ENCODE measurements at places on chromosomes 6 and 20.

- peak; percentile 87 for ATAC-seq
Observed at GRCh38 chr6:116557893-116558292, 4.3 kb downstream of the CALHM4 start.

DNA sequence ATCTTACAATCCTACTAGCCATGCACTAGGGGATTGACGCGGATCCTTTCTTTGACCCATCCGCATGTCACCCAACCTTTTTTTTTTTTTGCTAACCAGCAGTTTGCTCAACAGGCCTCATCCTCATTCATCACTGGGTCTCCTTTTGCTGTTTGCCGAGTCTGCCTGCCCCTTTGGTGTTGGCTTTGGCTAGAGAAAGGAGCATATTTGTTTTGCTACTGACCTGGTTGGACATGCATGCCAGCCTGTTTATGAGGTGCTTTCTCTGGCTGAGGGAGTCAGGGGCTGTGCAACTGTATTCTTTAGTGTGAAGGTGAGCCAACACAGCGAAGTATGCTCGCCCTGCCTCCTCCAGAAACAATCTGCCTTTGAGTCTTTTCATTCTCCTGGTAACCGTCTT, 40.2 kb downstream of the E2F3 start:
- no peak for ATAC-seq

DNA sequence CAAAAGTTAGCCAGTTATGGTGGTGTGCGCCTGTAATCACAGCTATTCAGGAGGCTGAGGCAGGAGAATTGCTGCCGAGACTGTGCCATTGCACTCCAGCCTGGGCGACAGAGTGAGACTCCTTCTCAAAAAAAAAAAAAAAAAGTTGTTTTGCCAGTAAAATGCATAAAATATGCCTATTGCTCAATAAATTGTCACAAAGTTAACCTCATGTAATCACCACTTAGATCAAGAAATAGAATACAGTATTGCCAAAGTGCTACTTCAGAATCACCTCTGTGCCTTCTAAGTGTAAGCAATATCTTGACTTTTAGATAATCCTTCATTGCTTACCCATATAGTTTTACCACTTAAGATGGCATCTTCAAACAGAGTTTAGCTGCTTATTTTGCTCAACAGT, 80.7 kb downstream of the TRMT11 start:
- ATAC-seq, result no peak

DNA sequence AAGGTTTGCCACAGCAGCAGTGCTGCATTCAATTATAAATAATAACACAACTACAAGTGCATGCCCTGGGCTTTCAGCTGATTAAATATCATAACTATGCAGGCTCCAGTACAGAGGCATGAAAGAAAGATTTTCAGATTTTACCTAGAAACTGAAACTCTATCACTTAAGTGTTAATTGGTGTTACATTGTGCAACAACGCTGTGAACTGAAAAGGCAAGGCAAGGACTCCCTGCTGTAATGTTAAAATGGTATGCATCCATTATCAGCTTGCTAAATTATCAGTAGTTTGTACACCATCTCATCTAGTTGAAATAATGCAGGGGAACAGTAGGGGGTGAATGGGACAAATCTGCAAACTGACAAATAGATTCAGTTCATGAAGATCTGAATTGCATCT, 976.7 kb upstream of the MANEA start:
- ATAC-seq, result no peak

GRCh38 chr6:19028201-19028600, 641.1 kb downstream of the RNF144B start:
- no peak for ATAC-seq

GRCh38 chr6:158213925-158214674, 46.0 kb downstream of the GTF2H5 start:
- peak; percentile 100 for ATAC-seq

DNA sequence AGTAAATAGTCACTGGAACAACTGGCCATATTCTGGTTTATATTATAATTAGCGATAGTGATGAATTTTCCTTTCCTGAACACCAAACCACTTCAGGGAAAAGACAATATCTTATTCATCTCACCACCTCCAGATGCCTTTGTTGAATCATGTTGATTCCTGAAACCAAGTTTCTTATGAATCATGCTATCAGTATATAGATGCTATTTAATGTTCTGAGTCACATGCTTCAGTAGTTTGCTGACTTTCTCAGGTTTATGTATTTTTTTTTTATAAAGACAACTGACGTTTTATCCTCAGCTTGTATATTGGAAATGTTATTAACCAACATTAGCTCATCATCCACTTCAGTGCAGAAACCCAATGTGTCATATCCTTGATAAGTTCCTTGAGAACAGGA, 710.2 kb upstream of the POU3F2 start:
- ATAC-seq, result peak; percentile 51

- ATAC-seq, result no peak
Observed at GRCh38 chr6:163423696-163424095, 9.2 kb downstream of the QKI start.

GRCh38 chr6:150371356-150371755, 2.5 kb downstream of the IYD start:
- no peak for ATAC-seq

Data from SK-N-SH treated with all-trans-retinoic acid at 6 μM for 48 hours (cell line).